ENCODE measurements at places on chromosomes 3 and 15. TPM values are rescaled to one million over a fixed set of nuclear protein-coding genes. Genes with fewer than 3 reads are reported as not detected.

DNA sequence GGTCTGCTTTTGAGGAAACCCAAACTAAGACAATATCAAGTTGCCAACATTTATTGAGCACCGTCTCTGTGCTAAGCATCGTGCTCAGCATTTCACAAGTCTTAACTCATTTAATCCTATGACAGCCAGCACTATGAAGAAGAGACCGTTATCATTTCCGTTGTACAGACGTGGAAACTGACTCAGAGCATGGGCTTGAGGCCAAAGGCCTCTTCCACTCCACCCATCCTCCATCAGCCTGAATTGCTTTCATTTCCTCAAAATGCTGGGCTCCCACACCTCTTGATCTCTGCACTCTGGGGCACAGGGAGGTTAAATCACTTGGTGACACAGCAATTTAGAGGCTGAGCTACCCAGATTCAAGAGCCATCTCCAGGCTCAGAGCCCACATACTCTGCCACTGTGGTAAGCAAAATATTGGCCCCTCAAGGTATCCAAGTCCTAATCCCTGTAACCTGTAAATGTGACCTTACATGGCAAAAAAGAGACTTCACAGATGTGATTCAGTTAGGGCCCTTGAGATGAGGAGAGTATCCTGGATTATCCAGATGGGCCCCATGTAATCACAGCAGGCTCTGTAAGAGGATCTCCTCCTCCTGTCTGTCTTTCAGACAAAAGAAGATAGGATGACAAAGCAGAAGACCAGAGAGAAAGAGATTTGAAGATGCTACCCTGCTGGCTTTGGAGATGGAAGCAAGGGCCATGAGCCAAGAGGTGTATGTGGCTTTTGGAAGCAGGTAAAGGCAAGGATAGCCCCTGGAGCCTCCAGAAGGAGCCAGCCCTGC lies 24.3 kb upstream of the FLNB start:
- peak; percentile 99 for ATAC-seq

Gene RHCG
- total RNA-seq = not detected

DNA sequence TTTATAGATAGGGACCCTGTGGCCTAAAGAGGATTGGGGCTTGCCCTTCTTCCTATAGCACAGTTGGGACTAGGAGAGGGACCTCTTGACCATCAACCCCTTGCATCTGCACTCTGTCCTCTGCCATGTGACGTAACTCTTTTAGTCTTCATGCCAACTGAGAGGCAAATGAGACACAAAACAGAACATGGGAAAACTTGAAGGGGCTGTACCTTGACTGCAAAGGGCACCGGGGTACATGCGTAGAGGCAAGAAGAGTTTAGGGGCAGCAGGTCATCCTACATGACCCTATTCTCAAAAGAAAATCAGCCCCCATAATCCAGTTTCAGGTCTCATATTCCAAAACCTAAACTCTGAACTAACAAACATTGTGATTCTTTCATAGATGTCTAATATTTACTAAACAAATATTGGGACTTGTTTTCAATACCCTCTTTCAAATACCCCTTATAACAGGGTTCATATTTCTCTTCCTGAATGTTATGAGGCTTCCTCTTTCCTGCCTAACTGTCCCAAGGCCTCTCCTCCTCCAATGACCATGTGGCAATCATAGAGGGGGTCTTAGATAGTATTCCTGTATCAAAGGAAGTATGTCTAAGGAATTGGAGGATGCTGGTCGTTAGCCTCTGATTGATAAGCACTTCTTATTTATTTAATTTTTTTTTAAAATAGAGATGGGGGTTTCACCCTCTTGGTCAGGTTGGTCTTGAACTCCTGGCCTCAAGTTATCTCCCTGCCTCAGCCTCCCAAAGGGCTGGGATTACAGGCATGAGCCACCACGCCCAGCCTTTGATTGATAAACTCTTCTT lies 20.6 kb downstream of the ACKR2 start:
- no peak for ATAC-seq

Gene TRIM71
- total RNA-seq = not detected

DNA sequence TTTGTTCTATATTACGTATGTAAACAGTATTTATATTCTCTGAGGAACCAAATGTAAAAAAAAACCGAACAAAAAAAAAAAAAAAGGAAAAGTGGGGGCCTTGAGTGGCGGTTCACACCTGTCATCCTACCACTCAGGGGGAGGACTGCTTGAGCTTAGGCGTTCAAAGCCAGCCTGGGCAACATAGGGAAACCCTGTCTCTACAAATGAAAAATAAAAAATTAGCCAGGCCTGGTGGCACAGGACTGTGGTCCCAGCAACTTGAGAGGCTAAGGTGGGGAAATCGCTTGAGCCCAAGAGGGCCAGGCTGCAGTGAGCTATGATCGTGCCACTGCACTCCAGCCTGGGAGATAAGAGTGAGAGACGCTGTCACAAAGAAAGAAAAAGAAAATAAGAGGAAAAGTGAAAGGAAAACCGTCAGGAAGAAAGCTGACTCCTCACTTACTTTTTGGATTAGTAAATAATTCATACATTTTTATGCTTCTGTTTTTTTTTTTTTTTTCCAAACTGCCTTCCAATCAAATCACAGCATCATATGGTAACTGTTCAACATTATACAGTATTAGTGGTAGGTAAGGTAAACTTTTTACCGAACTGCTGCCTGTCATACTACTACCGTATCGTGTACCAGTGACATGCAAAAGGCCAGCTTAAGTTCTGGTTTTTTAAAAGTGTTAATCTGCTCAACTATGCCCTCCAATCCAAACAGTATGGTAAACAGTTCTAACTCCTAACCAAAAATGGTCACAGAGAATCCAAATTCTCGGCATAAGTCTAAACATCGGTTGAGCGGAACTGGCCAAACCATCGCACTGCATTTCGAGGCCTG lies 1.2 kb downstream of the PHC3 start:
- peak; percentile 56 for ATAC-seq

Gene PLA2G4F
- not detected for total RNA-seq
